Renal pelvis (tissue), 12 donors: ENCODE measurements at places on chromosomes 12 and 14.

DNA sequence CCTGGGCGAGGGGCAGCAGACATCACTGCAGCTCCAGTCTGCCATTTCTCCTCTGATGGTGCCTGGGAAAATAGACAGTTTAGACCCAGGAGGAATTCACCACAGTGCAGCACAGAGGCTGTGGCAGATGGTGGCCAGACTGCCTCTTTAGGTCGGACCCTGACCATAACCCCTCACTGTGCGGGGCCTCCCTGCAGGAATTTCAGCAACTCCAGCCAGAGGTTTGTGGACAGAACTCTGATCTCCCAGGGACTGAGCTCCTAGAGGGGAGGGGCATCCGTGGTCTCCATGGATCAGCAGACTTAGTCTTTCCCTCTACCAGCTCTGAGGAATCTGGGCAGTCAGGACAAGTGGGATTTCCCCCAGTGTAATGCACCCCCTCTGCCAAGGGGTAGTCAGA is 106.5 kb downstream of the ZC3H14 start:
- no peak for DNase-seq

DNA sequence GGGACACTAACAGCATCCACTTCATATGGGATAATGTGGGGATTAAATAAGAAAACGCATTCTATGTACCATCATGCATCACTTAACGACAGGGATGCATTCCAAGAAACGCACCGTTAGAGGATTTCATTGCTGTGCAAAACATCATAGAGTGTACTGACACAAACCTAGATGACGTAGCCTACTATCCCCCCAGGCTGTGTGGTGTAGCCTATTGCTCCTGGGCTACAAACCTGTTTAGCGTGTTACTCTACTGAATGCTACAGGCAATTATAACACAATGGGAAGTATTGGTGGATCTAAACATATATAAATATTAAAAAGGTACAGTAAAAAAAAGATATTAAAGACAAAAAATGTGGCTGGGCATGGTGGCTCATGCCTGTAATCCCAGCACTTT is 230.6 kb downstream of the KSR2 start:
- DNase-seq, result no peak

DNA sequence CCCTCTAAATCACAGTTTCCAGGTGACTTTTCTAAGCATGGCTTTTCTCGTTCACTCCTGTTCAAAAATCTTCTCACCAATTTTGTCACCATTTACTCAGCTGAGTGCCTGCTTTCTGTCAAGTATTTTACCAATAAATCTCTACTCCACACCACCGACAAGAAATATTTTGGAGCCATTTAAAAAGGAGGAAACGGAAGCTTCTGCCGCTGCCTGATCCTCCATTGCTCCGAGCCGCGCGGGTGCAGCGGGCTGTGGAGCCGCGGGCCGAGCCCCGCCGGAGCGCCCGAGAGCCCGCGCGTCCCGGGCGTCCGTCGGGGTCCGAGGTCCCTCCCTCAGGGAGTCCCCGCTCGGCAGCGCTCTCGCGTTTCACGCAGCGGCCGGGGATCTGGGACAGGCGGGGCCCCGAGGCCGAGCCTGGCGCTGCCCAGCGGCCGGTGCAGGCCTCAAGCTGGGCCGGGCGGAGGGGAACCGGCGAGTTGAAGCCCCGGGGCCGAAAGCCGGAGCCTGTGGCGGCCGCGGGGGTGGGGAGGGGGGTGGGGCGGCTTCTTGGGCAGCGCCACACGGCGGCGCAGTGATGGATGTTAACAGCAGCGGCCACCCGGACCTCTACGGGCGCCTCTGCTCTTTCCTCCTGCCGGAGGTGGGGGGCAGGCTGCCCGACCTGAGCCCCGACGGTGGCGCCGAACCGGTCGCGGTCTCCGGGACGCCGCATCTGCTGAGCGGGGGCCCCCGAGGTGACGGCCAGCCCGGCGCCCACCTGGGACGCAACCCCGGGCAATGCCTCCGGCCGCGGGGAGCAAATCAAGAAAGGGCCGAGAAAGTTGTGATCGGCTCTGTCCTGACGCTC is 1.1 kb upstream of the HEBP1 start:
- peak; percentile 63 for DNase-seq

GRCh38 chr12:88923631-88924030 is 343.4 kb upstream of the KITLG start:
- DNase-seq, result no peak

GRCh38 chr14:87109271-87109670 is 883.7 kb downstream of the GALC start:
- DNase-seq, result no peak

DNA sequence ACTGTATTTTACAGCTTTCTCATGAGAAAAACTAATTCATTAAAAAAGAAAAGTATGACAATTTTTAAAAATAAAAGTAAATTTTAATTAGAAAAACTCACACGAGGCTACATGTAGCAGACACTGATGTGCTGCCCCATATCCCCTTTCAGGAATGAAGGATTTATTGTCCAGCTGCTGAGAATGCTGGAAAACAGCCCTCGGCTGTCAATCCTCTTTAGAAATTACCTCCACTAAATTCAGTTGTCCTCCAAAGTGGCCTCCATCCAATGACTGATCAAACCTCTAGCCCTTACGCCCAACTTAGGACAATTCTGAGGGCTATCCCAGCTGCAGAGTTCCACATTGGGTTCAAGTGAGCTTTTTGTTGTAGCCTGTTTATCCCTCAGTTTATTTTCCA is 29.8 kb upstream of the AP4S1 start:
- DNase-seq, result no peak

DNA sequence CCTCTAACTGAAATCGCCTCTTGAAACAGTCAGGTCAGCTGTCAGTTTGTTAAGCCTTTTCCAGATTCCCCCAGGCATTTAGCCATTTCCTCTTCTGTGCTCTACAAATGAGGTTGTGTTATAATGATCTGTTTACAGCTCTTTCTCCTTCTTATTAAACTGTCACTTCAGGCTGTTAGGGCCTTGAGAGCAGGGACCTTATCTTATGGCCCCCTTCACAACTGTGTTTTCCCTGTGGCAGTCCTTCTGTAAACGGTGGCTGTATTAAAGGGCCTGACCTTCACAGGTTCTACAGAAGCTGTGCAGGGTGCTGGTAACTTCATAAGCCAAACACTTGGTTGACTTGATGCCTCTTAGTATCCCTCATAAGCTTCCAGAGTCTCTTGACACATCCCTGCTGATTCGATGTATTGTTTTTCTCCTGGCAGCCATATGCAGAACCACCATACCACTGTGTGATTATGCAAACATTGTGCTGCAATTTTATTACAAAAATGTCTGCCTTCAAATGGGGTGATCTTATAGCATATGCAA is 104.7 kb downstream of the PLEKHA5 start:
- DNase-seq, result no peak

DNA sequence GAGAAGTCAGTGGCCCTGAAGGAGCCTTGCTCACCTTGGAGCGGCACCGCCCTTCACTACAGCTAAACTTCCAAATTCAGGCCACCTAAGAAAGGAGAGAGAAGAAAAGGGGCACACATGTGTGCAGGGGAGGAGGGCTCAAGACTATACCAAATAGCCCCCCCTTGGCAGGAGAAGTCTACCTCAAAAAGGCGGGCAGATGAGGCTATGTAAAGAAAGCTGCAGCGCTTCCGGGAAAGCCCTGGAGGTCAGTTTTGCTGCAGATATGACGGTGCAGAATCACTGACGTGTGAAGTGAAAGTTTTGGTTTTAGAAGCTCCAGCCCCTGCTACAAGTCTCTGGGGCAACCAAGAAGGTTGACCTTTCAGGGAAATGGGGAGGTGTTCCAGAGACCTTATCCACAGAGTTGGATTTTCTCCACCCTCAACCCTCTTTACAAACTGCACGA is 48.2 kb upstream of the PNMA1 start:
- no peak for DNase-seq

DNA sequence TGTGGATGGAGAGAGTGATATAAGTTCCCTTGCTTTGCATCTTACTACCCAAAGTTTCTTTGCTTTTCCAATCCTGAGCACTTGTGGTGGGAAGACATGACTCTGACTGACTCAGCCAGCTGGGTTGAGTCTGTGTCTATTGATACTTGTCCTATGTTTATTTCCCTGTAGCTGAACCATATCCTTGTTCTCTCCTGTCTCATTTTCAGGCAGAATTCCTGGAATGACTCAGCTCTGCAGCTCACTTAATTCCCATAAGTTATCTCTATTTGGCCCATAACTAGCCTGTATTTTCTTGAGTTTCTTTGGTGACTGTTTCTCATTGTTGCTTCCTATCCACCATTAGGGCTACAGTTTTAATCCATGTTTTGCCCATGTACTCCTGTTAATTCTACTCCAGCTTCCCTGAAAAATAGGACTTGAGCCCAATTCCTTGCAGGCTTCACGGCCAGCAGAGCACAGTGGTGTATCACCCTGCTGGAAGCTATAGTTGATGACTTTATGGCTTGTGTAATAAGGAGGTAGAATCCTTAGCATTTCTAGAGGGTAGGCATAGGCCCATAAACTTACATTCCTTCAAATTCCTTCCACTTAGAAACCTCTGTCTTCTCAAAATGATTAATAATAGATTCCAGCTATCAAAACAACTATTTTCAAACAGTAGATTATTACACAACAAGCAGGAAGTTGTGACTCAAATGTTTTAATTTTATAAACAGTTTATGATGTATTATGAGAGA is 183.1 kb downstream of the TMTC3 start:
- DNase-seq, result peak; percentile 11

- no peak for DNase-seq
These were observed 38.3 kb downstream of the NTF3 start for GRCh38 chr12:5470221-5470620.

- DNase-seq, result peak; percentile 47
These were observed 102.9 kb upstream of the CCDC196 start for GRCh38 chr14:66383257-66383656.
